ENCODE measurements at places on chromosomes 2 and 18. TPM values are rescaled to one million over a fixed set of nuclear protein-coding genes. Genes with fewer than 3 reads are reported as not detected.
A peak's percentile ranks its signal among the peaks of the same experiment; 100 is the strongest.

The AP1S3 gene
- 5.6 TPM for total RNA-seq

DNA sequence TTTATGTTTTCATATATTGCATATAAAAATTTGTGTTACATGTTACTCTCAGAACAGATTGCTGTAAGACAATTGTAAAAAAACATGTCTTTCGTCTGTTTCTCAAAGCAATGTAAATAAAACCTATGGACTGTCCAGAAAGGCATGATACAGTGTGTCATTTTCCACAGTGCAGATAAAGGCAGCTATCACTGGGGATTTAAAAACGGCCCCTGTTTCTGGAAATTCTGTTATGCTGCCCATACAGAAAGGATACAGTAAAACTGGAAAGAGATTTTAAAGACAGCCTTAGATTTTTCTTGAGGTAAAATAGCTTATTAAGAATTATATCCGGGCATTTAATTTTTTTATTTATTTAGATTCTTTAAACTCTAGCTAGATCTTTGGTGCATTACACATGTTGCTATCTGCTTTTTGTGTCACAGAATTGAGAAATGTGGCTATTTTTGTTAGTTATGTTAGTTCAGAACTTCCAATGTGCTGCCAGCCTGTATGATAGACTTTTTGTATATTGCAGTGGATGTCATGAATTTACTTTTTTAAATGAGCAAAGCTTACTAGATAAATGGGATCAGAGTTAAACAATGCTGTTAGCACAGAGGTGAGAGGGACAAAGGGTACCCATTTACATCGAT is 859 bp upstream of the INO80D start:
- H3K4me1 ChIP-seq = peaks cover 16% of the 10 kb centered on the region
- peaks cover 11% of the 10 kb centered on the region for H3K36me3 ChIP-seq
- H3K27me3 ChIP-seq = no peaks in the 10 kb centered on the region
- peak overlapping the region; percentile 95 for H3K27ac ChIP-seq

- DNase-seq = peak; percentile 67
- no peaks in the 10 kb centered on the region for H3K27me3 ChIP-seq
- no peaks in the 10 kb centered on the region for H3K36me3 ChIP-seq
- H3K4me1 ChIP-seq = peaks cover 16% of the 10 kb centered on the region
- H3K27ac ChIP-seq = no peak overlapping the region
These were observed 13.5 kb upstream of the ZAP70 start for GRCh38 chr2:97699765-97700444.

- H3K27ac ChIP-seq = no peak overlapping the region
- H3K27me3 ChIP-seq = no peaks in the 10 kb centered on the region
- H3K4me3 ChIP-seq = no peak overlapping the region
- H3K36me3 ChIP-seq = no peaks in the 10 kb centered on the region
- DNase-seq = no peak
These were observed 34.2 kb upstream of the NPAS2 start for GRCh38 chr2:100785626-100786296.

The AGXT gene
- total RNA-seq = not detected

DNA sequence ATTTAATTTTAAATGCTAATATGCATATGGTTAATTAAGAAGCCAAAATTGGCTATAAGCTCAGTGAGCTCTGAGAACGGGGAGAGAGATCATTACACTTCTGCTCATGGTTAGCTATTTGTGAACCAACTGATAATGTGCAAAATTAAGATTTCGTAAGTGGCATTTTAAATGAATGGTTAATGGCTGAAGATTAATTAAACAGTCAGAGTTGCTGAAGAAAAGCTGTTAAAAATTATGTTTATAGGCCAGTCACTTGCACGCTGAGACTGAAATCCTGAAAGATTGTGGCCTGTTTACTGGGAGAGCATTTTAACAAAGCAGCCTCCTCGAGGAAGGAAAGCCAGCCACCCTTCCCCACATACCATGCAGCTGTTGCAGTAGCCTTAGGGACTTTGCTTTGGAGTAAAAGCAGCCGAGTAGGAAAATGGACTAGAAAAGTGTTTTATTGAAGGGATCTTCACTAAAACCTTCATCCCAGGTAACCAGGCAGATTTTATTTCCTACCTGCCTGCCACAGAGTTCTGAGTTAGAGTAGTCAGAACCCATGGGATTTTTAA is 218.8 kb upstream of the NRP2 start:
- no peak overlapping the region for H3K4me3 ChIP-seq
- DNase-seq = no peak
- H3K4me1 ChIP-seq = peaks cover 26% of the 10 kb centered on the region
